Activated T-cell treated with anti-CD3 and anti-CD28 coated beads, Interleukin-2, amount 50 U/mL, for 24 hours (primary cell): ENCODE measurements at places on chromosomes 16 and 17.

DNA sequence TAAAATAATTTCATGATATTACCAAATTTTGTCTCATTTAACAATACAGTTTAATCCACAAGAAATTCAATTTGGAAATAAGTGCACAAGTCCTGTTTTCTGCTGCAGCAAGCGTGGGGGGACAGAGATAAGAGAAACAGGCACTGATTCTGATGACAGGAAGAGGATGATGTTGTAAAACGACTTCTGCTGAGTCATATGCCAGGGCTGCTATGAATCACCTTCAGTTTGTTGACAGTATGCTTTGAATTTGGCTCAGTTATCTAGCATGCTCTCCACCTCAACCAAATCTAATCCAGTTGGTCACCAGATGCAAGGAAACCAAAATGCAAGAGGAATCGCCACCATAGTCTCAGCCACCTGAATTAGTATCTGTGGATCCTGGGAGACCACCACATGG is 244.1 kb upstream of the MON1B start:
- no peak for DNase-seq

- peak; percentile 23 for DNase-seq
These were observed 6.4 kb downstream of the TBX4 start for GRCh38 chr17:61458421-61459141.

DNA sequence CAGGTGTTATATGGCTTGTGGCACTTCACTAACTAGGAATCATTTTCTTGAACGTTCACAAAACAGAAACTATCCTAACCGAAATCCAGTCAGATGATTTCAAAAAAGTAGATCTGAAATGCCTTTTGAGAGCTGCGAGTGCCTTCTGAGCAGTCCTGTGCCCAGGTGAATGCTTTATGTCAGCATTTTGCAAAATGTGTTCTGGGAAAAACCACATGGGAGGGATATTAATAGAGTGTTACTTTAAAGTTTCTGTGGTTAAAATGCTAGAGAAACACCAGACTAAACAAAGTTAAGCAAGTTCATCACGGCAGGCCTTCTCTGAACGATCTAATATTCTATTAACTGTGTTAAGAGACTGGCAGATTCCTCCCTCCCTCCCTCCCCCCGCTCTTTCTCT is 15.8 kb upstream of the RGS9 start:
- no peak for DNase-seq

- DNase-seq, result no peak
These were observed 320.1 kb downstream of the CBLN1 start for GRCh38 chr16:48961546-48961945.

GRCh38 chr17:65674246-65675045 is 113.0 kb upstream of the AXIN2 start:
- DNase-seq, result no peak

GRCh38 chr17:9218911-9219310 is 197.6 kb downstream of the NTN1 start:
- no peak for DNase-seq

GRCh38 chr16:6157806-6158205 is 1060.2 kb upstream of the EEF2KMT start:
- no peak for DNase-seq

DNA sequence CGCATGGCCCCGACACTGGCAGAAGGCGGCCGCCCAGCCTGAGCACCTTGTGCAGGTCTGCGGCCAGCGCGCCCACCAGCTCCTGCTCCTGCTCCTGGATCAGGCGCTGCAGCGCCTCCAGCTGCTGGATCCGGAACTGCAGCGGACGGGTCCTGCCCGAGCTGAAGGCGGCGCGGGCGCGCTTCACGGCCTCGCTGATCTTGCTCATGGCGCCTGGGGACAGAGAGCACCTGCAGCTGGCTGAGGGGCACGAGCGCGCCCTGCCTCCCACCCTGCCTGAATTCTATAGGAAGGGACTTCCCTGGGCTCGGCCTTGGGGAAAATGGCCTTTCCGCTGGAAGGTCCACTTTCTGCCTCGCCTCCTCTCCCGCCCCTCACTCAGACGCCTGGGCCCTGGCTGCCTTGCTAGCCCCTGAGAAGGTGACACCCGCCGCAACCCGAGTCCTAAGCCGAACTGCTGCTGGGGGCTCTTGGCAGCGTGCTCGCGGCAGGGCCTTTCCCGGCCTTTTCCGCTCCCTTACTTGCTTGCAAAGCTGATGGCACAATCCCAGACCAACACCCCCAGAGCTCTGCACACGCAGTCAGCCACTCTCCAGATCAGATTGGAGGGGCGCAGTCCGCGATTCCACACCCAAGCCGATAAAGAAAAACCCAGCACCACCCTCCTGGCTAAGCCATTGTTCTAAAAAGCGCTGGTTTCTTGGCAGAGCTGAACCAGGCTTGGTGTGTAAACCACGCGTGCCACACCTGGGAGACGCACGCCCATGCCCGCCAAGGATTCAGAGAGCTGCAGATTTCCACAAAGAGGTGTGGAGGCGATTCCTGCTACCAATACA is 3.0 kb downstream of the ALDH3A1 start:
- peak; percentile 92 for DNase-seq

DNA sequence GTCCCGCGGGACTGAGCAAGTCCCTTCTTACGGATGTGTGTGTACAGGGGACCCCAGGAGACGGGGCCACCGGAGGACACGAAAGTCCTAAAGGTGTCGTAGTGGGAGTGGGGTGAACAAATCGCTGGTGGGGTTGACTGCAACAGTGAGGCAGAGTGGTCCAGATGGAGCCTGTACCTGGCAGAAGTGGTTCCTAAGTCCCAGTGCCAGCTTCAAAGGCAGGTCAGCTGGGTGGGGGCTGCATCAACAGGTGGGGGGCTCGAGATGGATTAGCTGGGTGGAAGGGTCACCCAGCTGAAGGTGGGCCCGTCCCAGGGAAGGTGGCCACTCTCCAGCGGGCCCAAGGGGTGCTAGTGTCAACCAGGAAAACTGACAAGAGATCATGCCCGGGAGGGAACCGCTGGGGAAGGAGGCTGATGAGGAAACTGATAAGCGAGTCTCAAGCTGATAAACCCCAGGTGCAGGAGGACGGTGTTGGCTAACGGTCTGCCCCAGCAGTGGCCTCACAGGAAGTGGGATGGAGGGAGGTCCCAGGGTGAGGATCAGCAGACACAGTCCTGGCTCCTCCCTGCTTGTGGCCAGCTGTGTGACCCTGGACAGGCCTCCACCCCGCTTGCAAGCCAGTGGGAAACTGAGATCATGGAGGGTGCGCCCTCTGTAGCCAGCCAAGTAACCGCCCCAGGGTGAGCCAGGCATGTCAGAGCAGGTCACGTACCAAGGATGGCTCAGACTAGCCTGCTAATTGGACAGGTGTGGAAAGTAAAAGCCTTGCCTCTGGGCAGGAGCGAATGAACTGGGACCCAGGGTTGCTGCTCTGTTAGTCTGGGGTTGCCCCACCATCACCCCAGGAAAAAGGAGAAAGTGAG is 1.0 kb downstream of the ORAI3 start:
- DNase-seq, result peak; percentile 57

- DNase-seq, result no peak
These were observed 13.4 kb upstream of the MEIOC start for GRCh38 chr17:44642834-44643233.
